ENCODE measurements at places on chromosomes 6 and 20.

- no peak for DNase-seq
Observed at GRCh38 chr20:23374441-23374840, 12.5 kb downstream of the GZF1 start.

DNA sequence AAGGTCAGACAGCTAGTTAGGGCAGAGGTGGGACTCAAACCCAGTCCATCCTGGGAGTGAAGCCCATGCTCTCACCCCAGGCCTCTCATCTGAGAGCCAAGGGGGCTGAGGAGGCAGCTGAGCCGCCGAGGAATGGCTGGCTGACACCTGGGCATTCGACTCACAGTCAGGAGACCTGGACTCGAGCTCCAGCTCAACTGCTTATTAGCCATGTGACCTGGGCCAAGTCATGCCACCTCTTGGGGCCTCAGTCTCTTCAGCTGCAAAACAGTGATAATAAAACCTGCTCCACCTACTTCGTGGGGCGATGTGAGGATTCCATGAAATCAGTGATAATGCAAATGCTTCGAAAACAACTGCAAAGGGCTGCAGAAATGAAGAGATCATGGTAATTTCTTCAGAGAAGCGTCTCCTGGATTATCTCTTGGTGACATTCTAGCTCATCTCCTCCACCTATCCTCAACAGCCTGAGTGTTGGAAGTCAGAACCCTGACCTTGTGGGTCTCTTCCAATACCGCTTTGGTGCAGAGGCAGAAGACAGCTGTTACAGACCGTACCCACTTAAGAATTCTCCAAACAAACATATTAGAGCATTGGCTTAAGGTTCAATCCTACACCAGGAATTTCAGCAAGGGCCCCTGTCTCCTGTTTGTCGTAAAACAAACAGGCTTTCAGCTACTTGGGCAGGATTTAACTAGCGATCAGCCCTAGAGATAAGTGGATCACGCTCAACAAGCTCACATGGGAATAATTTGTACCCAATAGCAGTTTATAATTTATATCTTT, 60.0 kb upstream of the PIM1 start:
- no peak for DNase-seq

DNA sequence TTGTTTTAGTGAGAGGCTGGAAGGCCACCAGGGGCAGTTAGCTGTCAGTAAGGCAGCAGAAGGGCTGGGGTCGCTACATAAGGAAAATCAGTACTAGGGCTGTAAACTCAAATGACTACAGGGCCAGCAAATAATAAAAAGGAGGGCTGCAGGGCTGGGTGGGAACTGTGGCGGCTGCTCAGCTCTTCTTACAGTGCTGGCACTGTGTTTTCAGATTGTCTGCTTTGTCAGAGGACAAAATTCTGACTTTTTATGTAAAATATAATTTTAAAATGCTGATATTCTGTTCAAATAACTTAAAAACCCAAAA, 23.2 kb downstream of the HLA-A start:
- DNase-seq = no peak

DNA sequence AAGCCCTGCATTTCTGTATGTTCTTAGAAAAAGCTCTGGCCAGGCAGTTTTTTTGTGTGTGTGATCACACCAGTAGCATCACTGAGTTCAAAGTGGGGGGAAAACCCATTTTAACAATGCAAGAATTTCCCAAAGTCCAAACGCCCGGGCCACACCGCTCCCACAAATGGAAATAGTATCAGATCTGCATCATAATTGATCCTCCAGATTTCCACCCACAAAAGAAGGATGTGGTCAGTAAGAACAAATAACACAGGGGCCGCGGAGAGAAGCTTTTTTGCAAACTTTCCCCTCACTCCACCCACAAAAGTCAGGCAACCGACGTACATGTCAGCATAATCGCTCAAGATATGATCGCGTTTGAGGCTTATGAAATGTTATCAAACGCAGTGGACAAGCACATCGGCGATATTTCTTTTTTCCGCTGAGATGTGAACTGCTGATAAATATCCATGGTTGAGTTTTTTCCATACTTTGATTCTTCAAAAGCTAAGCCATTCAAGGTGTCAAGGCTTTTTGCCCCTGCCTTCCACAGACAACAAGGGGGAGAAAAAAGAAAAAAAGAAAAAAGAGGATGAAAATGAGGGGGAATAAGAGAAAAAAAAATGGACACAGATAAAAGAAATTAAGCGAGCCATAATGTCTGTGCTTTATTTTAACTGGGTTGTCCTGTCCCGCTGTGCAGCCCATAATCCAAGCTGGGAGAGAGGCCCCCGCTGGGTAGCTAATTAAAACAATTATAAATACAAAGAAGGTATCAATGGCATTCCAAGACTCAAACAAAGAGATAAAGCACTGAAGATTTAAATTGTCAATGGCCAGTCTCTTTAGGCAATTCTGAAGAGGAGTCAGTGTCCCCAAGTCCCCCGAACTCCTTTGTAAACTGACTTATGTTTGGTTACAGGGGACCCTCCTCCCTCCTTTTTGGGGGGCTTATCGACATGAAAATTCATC, 143.5 kb downstream of the ZFP64 start:
- DNase-seq = no peak

DNA sequence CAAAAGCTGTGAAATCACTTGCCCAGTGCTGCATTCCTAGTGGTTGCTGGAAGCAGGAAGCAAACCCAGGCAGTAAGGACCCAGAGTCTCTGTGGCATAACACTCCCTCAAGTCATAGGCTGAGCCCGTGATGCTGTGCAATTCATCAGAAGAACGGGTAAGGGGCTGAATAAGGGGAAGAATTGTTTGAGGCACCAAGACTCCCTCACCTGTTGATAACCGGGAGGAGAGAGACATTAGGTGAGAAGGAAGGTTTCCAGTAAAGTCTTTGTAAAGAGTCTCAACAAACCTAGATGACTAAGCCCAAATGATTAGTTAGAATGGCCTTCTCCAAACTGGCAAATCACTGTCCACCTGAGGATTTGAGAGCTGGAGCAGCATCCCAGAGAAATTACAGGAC, 18.3 kb downstream of the ENPP3 start:
- DNase-seq = no peak

DNA sequence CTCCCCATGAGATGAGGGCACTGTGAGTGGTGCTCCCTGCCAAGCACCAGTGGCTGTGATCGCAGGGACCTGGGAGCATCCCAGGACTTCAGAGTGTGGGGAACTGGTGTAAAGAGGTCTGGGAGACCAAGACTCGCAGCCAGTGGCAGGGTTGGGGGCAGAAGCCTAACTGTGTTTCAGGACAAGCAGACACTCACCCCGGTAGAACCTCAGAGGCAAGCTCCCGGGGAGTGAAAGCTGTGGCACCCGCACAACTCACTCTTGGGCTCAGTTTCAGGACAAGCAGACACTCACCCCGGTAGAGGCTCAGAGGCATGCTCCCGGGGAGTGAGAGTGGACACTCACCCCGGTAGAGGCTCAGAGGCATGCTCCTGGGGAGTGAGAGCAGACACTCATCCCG, 112.8 kb downstream of the ASXL1 start:
- DNase-seq = no peak

- DNase-seq = no peak
Observed at GRCh38 chr6:22444330-22444729, 125.0 kb upstream of the HDGFL1 start.

DNA sequence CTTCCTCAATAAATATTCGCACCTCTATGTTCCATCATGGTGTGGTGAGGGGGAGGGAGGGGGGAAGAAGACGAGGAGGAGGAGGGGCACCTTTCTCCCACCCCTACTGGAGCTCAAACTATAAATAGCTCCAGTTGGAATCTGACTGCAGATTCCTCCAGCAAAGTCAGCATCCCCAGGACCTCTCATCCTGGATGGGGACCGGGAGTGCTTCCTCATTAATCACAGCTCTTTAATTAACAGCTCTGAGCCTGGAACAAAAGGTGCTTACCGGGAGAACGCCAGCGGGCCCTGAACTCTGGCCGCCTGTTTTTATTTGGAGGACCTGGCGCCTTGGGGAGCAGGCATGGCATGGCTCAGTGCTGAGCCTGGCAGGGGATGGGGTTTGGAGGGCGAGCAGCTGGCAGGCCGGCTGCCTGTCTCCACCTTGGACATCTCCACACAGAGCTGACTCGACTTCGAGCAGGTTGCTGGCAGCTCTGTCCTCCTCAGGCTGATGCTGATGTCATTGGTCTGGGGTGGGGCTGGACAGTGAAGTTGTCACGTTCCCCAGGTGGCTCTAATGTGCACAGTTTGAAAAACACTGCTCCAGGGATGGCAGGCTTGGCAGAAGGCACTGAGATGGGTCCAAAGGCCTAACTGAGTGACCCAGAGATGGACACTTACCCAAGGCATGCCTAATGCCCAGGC, 180.4 kb downstream of the DHX35 start:
- DNase-seq = no peak

DNA sequence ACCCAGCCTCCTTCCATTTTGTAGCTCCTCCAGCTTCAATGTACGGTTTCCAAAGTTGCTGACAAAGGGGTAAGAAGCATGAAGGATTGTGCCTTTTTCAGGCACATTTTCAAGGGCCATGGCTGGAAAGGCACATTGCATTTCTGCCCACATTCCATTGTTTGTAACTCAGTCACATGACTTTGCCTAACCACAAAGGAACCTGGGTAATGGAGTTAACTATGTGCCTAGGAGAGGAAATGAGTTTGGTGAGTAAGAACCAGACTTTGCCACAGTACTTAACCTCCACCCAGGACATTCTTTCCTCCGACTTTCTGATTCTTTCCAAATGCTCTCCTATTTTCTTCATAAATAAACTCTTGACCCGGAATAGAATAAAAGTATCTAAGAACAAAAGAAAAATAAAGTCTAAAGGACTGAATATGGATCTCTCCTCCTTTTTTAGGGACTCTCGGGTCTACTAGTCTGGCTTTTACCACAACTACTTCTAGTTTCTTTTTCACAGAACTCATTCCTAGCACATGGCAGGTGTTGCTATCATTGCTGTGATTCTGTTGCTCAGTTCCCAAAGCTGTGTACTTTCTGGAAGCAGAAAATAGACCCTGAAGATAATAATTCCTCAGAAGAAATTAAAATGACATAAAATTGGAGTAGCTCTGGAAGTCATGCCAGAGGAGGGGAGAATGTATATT, 81.5 kb upstream of the ISM1 start:
- DNase-seq = no peak

- no peak for DNase-seq
Observed at GRCh38 chr20:46774236-46774635, 64.8 kb downstream of the SLC2A10 start.

GRCh38 chr6:3321042-3321441, 62.3 kb downstream of the PSMG4 start:
- DNase-seq = no peak

- DNase-seq = no peak
Observed at GRCh38 chr6:132443206-132443605, 41.9 kb upstream of the MOXD1 start.

DNA sequence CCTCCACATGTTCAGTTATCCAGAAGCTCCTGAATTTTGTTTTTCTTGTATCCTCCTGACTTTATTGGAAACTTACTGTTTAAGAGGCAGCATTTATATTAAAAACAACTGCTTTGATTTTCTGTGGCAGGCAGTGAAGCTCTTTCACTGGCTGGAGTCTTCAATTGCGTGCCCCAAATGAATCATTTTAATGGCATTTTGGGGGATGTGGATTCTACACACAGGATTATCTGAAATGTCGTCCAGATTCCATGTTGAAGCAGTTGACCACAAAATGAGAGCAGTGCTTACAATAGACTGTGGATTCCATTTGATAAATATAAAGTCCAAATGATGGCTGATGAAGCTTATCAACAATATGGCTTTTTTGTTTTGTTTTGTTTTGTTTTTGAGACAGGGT, 41.0 kb upstream of the HIVEP1 start:
- DNase-seq = no peak

GRCh38 chr6:136628996-136629395, 78.8 kb upstream of the MAP7 start:
- no peak for DNase-seq

GRCh38 chr6:152380351-152380767, 256.8 kb downstream of the SYNE1 start:
- DNase-seq = no peak

All from omental fat pad (tissue), 4 donors.